ENCODE measurements at places on chromosomes 12 and 14.

GRCh38 chr12:84843593-84844144, 68.9 kb downstream of the SLC6A15 start:
- no peak for DNase-seq

- DNase-seq, result no peak
These were observed 52.1 kb upstream of the DCD start for GRCh38 chr12:54700301-54700700.

DNA sequence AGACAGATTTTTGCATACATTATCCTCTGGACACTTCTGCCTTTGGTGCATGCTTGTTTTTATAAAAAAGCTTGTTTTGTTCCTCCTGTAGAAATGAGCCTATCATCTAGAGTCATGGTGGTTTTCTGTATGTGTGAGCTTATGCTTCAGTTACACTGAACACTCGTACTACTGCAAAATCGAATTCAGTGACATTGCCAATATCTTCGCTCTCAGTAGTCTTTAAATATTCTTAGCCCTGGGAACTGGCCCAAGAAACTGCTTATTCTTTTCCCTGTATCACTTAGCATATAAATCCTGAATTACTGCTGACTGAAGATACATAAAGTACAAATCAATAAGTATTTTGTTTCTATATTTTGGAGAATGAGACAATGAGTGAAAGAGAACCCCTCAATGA, 70.5 kb downstream of the RGS6 start:
- DNase-seq, result no peak

GRCh38 chr12:78457938-78458337, 406.6 kb upstream of the SYT1 start:
- no peak for DNase-seq

- DNase-seq, result no peak
These were observed 143.6 kb downstream of the EMP1 start for GRCh38 chr12:13340149-13340548.

DNA sequence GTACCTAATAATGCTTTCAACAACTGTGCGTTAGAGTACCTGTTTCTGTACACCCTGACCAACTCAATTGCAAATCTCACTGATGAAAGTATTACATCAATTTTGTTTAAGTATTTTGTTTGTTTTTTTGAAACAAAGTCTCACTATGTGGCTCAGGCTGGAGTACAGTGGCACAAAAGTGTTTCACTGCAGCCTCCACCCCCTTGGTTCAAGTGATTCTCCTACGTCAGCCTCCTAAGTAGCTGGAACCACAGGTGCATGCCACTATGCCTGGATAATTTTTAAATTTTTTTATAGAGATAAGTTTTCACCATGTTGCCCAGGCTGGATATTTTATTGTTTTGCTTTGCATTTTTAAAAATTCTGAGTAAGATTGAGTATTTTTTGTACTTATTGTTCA, 46.7 kb downstream of the YEATS4 start:
- no peak for DNase-seq

- DNase-seq, result no peak
These were observed 2.0 kb downstream of the SLC7A8 start for GRCh38 chr14:23181453-23181852.

GRCh38 chr12:7146906-7147305, 16.7 kb downstream of the CLSTN3 start:
- DNase-seq, result no peak

DNA sequence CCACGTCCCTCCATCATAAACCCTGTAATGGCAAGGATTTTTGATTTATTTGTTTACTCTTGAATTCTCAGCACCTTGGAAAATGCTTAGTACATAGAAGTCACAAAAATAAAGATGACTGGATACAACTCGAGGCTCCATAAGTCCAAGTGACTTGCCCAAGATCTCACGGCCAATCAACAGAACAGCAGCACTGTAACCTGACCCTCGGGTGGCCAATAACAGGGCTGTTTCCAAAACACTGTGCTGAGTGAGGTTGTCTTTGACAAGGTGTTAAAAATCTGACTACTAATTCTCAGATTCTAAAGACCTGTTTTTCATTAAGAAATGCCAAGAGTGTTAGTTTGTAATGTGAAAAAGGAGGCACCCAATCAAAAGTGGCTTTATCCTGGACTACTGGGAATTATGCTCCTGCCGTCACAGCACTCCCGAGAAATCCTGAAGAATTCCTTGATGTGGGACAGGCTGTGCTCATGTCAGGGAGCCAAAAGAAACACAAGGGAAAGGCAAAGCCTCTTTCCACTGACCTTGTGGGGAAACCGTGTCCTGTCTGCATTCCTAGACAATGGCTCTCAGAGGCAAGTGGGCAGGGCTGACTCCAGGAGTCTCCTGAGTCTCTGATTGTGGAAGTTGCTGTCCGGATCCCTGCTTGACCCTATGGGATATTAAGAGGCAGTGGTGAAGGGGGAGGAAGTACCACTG, 204.7 kb upstream of the PELI2 start:
- DNase-seq, result no peak

DNA sequence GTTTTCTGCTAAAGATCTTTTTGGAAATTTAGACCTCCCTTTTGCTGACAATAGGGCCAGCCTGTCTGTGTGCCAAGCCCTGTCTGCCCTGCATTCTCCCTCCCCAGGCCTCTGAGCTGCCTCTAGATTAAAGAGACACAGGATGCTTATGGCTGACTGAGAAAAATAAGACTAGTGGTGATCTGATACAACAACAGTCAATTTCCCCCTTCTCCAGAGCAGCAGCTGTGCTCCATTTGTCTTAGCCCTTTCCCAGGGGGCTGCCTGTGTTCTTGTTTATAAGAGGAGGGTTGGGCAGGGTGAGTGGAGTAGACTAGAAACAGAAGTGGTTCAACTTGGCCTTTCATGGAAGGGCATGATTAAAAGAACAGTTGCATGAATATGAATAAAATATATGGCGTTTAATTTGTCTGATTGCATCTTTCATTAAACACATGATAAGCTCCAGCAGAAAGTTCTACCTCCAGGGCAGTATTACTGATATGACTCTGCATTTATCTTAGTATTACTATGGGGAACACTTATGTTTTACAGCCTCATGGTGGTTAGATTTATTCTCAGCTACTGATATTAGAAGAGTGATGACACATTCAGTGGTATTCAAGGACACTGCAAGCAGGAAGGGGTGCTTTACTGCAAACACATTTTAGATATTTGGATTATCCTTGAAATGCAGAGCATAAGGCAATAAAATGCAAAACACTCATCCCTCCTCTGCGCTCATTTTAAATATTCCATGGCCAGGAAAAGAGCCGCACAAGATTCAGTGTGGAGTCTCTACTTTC, 150.2 kb upstream of the CLEC14A start:
- peak; percentile 30 for DNase-seq

- DNase-seq, result peak; percentile 81
These were observed 30.2 kb upstream of the ANKRD9 start for GRCh38 chr14:102539544-102540314.

- no peak for DNase-seq
These were observed 800 bp downstream of the PCNX4 start for GRCh38 chr14:60092526-60092920.

GRCh38 chr12:15179672-15180071, 41.5 kb downstream of the RERG start:
- DNase-seq, result no peak

DNA sequence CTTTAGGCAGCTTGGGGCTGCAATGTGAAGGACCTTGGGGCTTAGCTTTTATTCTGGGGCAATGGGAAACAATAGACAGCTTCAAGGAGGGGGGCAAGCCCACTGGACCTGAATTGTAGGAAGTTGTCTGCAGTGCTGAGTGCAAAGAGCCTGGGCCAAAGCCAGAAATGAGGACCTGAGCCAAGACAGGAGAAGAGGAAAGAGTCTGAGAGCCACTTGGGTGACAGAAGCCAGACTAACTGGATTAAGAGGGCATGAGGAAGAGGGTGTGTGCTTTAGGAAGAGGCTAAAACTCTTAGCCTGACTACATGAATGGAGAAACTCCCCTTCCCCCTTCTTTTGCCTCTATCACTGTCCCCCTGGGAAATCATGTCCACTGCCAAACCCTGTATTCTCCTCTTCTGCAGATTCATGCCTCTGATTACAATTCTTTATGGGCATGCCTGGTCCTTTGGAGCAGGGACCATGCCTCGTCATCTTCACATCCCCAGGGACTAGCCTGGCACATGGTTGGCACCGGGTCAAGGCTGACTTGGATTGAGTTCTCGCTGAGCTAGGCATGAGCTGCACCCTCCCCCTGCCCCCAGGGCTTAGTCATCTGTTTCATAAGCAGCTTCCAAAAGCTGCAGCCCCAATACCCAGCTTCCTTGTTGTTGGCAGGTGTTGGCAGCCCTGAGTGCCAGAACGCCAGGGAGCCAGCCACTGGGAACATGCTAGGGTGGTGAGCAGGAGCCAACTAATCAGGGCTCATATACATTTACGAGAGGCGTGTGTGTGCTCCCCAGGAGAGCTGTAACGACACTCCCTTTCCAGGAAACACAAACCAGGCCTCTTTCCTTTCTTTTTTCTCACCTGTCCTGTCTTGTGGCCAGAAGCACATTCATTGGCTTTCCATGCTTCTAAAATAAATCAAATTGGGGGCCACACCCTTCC, 27.7 kb upstream of the JDP2 start:
- DNase-seq, result peak; percentile 63

DNA sequence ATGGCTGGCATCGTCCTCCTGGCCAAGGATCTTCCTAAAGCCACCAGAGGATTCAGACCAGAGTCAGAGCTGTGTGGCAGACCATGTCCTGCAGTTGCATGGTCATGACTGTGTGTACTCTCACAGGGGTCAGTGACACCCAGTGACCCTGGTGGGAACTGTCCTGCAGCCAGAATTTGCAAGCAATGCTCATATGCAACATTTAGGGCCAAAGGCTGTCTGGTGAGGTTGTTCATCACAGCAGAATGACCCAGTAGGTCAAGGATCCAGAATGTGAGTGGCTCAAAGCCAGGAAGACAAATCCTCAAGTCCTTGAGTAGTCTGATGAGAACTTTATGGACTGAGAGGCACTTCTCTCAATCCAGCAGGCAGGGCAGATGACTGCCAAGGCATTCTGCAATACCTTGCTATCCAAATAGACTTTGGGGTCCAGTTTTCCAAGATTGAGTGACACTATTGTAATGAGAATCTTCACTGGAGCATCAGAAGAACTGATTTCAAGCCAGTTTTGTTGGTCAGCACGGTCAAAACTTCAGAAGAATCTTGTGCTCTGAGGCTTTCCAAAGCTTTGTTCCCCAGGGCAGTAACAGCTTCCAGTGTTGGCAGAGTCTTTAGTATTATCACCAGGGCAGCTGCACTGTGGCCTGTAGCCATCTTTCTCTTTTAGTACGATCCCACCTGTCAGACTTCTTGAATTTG, 122.0 kb downstream of the PTCSC3 start:
- no peak for DNase-seq

DNA sequence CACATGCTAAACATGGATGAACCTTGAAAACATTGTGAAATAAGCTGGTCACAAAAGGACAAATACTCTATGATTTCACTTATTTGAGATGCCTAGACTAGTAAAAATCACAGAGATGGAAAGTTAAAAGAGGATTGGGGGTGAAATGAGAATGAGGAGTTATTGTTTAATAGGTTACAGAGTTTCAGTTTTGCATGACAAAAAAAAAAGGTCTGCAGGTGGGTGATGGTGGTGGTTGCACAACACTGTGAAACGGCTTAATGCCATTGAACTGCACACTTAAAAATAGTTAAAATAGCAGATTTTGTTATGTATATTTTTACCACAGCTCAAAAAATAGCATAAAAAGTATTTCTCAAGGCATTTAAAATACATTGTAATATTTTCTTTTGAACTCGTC, 151.9 kb upstream of the NRXN3 start:
- no peak for DNase-seq

GRCh38 chr12:4041187-4041885, 168.1 kb upstream of the PARP11 start:
- DNase-seq, result no peak

DNA sequence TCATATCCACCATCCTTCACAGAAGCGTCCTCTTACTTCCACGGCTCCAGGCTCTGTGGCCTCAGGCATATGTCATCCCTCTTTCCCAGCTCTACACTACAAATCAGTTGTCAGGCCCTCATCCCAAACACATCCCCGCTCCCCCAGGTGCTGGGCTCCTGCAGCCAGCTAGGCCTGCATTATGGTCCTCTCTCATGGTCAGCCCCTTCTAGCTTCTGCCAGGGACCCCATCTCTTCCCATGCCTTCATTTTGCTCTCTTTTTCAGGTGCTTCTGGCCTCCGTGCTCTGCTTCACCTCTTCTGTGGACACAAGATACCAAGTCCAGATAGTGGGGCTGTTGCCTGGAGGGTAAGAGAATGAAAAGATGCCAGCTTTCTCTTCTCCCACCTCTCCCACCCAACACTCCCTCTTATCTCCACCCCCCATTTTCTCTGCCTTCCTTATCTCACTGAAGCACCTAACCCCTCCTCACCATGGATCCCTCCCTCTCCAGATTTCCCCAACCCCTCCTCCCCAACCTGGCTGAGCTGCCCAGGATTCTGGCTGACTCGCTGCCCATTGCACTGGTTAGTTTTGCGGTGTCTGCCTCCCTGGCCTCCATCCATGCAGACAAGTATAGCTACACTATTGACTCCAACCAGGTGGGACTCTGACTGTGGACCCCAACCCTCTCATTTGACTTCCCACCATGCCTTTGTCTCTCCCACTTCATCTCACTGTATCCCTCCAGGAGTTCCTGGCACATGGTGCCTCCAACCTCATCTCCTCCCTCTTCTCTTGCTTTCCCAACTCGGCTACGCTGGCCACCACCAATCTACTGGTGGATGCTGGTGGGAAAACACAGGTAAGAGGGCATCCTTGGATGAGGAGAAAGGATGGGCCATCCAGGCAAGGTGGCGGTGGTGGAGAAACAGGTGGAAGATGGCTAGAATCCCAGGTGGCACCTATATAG, 10.4 kb downstream of the B4GALNT1 start:
- no peak for DNase-seq

- DNase-seq, result no peak
These were observed at the start of gene NRXN3 for GRCh38 chr14:78170203-78170602. Gene NRXN3, plus strand, starts transcription at chr14:78170373. Its CDS starts 72,721 bp downstream, at chr14:78243094.

GRCh38 chr12:74018849-74019248, 518.8 kb upstream of the ATXN7L3B start:
- DNase-seq, result no peak

DNA sequence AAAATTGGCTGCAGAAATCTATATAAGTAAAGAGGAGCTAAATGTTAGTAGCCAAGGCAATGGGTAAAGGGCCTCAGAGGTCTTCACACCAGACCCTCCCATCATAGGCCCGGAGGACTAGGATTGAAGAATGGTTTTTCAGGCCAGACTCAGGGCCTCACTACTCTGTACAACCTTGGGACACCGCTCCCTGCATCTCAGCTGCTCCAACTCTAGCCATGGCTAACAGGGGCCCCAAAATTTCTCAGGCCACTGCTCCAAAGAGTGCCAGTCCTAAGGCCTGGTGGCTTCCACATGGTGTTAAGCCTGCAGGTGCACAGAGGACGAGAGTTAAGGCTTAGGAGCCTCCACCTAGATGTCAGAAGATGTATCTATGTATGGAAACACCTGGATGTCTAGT, 155.5 kb upstream of the MGAT4C start:
- no peak for DNase-seq

DNA sequence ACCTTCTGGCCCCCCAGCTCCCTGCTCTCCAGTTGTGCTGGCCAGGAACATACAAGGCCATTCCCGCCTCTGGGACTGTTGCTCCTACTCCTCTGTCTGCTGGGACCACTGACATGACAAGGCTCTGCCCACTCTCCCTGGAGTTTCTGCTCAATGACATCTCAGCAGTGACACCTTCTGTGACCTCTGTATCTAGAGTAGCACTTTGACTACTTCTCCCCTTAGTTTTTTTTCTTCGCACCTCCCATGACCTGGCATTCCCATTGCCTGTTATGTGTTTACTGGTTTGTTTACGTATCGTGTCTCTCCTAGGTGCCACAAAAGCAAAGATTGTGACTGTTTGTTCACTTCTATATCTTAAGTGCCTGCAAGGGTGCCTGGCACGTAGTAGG, 40.1 kb upstream of the TMEM263 start:
- DNase-seq, result no peak

Data from DMS 273 treated with DMSO at 0.1 percent for 48 hours (cell line).